ENCODE measurements at places on chromosomes 2 and 18. TPM values are rescaled to one million over a fixed set of nuclear protein-coding genes. Genes with fewer than 3 reads are reported as not detected.

PROKR1 gene
- total RNA-seq, result 0.18 TPM

RESP18 gene
- total RNA-seq, result not detected

CHN1 gene
- total RNA-seq, result 138 TPM

ASTL gene
- not detected for total RNA-seq

COBLL1 gene
- total RNA-seq, result 2.0 TPM

CDH2 gene
- total RNA-seq, result not detected

C2orf66 gene
- 4.9 TPM for total RNA-seq

CTAGE1 gene
- total RNA-seq, result not detected

TMEM169 gene
- 15.9 TPM for total RNA-seq

- ATAC-seq, result peak; percentile 35
Measured at GRCh38 chr18:62939433-62939832, 224.1 kb downstream of the PHLPP1 start.

- peak; percentile 29 for ATAC-seq
Measured at GRCh38 chr18:64037812-64038414, 68.0 kb downstream of the SERPINB8 start.

- ATAC-seq, result peak; percentile 43
Measured at GRCh38 chr2:37357530-37357929, 13.1 kb downstream of the QPCT start.

DNA sequence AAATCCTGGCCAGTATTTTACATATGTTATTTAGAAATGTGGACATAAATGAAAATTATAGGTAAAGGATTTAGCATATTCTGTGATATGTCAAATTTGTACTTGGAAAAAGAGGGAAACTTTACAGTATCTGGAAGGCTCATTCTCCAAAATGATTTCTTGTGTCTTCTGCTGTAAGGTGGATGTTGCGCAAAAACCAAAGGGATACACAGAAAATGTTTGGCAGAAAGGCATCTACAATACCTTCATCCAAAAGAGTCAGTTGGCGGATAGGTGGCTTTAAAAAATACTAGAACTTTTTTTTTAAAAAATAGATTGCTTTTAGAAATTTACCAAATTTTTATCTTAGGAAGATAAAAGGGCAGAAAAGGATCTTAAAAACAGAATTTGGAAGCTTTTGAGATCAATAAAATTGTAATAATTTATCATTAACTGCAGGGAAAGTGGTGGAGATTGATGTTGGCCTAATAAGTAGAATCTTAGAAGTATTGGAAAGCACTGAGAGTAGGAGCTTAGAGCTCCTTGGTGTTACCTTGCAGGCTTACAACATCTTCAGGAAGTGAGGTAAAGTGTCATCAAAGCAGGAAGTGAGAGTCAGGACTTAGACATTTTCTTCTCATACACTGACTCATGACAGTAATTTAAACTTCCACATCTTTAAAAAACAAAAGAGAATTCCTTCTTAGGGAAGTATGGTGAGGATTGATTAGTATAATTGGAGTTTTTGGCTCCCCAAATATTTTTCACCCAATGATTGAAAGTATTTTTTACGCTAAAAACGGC, 2.1 kb downstream of the NABP1 start:
- no peak for ATAC-seq

GRCh38 chr2:172031536-172031935, 31.8 kb downstream of the METAP1D start:
- ATAC-seq, result no peak

DNA sequence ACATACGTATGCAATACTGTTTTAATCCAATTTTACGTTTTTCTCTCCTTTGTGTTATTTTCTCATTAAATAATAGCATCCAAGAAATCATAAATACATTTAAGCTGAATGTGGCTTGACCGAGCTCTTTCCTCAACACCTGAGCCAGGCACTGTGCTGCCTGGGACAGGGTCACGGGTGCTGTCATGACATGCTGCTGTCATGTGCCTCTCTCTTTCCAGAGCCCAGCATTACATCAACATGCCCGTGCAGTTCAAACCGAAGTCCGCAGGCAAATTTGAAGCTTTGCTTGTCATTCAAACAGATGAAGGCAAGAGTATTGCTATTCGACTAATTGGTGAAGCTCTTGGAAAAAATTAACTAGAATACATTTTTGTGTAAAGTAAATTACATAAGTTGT, 94.1 kb upstream of the LDLRAD4 start:
- ATAC-seq, result peak; percentile 52

GRCh38 chr2:100245681-100246080, 76.6 kb downstream of the LONRF2 start:
- ATAC-seq, result no peak

GRCh38 chr2:74111380-74111779, 36.3 kb downstream of the BOLA3 start:
- ATAC-seq, result no peak

GRCh38 chr2:25955036-25955435, 27.3 kb downstream of the KIF3C start:
- ATAC-seq, result no peak

DNA sequence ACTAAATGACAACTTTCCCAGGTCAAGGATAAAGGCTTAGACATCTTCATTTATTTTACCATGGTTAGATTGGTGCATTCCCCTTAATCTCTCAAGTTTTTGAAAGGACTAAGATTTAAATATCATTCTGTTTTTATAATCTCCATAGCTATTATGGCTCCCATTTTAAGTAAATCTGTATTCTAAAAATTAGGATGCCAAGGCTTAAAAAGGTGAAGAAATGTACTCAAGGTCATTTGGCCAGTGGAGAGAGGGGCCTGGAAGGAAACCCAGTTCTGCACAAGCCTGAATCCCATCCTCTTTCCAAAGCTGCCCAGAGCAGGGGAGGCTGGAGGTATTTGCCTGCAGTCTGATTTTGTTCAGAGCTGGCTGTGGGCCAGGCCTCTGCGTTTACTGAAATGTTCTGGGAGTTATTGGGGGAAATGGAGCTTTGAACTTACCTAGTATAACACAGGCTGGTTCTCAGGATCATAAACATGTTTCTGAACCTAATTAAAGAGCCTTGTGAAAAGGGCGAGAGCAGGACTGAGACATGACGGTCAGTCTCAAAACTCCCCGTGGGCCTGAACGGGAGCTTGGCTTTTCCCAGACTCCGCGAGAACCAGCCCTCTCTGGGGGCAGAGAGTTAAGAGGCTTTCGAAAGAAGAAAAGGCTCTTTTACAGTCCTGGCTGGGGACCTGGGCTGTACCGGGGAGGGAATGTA, 85.6 kb downstream of the DDX1 start:
- ATAC-seq, result peak; percentile 28

DNA sequence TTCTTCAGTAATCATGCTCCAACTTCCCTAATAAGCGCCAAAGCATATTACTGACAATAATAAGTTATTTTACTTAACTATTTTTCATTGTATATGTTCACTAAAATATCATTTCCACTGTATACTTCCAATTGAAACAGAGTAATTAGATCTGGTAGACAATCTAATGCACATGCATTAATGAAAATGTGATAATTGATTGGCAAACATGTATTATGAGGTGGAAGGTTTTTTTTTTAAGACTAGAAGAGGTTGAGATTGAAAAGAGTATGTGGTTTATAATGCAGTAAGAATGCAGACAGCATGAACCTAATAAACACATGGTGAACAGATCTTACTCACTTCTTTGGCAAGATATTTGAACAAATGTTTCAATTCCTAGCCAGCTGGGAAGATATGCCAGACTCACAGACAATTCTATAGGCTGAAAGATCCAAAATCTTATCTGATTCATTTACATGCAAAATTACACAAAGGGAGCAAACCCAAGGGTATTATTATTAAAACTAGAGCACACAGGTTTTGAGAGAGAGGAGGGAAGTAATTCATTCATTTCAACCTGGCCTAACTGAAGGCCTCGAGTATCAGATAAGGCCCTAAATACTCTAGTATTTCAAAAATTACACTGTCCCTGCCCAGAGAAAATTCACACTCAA, 2.8 kb downstream of the NCKAP1 start:
- no peak for ATAC-seq

- ATAC-seq, result no peak
Measured at GRCh38 chr18:63869374-63869773, 18.1 kb upstream of the SERPINB2 start.

DNA sequence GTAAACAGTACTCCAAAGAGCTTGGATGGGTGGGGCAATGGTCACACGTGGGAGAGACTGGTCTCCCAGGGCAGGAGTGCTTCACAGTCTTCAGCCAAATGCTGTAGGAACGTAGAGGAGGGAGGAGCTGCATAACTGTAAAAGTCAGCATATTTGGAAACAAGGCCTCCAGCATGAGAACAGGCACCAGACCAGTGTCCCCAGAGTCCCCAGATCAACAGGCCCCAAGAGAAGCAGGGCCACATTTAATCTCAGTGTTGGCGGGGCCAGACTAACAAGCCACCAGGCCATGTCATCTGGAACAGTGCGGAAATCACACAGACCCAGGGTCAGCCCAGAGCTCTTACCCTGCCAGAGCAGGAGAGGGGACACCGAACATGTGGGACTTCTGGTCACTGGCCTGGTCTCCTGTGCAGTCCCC, 63.2 kb downstream of the ADCY3 start:
- ATAC-seq, result peak; percentile 54

GRCh38 chr2:97868986-97869721, 126.6 kb downstream of the TMEM131 start:
- ATAC-seq, result peak; percentile 86

DNA sequence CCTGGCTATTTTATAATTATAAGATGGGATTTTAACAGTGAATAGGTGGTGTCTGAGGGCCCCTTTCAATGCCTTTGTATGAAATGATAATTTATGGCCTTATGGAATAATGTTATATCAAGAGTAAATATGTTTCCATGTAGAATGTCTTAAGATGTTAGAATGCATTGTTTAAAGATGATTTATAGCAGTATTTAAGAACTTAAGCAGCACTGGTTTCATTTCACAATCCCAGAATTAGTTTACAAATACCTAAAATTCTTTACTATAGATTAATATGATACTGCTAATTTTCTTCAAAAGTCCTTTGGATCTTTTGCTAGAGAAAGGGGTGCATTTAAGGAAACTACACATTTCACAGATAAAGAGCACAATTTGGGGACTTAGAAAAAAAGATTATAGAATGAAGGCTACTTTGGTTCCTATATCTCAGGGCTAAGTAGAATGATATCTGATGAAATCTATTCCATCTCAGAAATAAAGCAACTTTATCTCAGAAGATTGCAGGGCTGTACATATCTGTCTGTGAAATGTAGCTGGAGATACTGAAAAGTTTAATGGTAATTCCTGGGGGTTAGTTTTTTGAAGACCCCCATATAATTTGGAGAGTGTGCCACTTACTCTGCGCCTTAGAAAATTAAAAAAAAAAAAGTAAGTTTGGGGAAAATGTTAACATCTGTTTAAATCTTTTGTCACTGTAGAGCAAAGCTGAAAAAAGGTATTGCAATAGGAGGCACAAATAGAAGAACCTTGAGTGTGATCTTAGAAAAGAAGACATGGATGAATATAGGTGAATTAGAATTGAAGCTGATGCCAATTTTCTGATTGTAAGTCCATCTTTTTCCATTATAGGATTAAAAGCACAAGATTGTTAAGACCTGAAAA, 123.4 kb downstream of the GULP1 start:
- no peak for ATAC-seq

- ATAC-seq, result no peak
Measured at GRCh38 chr2:184799379-184799778, 201.1 kb downstream of the ZNF804A start.

DNA sequence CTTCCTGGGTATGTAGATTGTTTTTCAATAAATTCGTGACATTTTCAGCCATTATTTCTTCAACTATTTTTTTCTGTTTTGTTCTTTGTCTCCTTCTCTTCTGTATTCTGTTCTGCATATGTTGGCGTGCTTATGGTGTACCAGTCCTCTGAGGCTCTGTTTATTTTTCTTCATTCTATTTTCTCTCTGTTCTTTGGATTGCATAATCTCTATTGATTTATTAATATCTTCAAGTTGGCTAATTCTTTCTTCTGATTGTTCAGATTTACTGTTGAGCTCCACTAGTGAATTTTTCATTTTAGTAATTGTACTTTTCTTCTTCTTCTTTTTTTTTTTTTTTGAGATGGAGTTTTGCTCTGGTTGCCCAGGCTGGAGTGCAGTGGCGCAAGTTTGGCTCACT, 9.9 kb downstream of the GNLY start:
- no peak for ATAC-seq

- no peak for ATAC-seq
Measured at GRCh38 chr2:240954436-240955305, 43.7 kb upstream of the SNED1 start.

Measured in motor neuron (in vitro differentiated cells).